HFFc6 (cell line): ENCODE measurements at places on chromosomes 4 and X. TPM values are rescaled to one million over a fixed set of nuclear protein-coding genes. Genes with fewer than 3 reads are reported as not detected.

Gene VGLL1
- not detected in 3 replicates for total RNA-seq

Gene TEX13C
- not detected in 3 replicates for total RNA-seq

Gene CT83
- not detected in 3 replicates for total RNA-seq

Gene GPM6B
- total RNA-seq, result not detected in 2 replicates

Gene STIM2
- 12.6 to 16.0 TPM (median 15.0 TPM) in 3 replicates for total RNA-seq

Gene CDKL2
- total RNA-seq, result 0.18 to 0.30 TPM (median 0.23 TPM) in 3 replicates

Gene LEF1
- 0.30 TPM in 1 of 3 replicates, not detected in the others for total RNA-seq

Gene F11
- not detected in 3 replicates for total RNA-seq

Gene N4BP2
- 0.91 and 2.0 TPM in 2 replicates for total RNA-seq

Gene OTUD6A
- not detected in 3 replicates for total RNA-seq

Gene CLNK
- total RNA-seq, result not detected in 3 replicates

Gene SSX3
- not detected in 3 replicates for total RNA-seq

Gene CXCL3
- 0.32 to 1.4 TPM (median 0.46 TPM) in 3 replicates for total RNA-seq

Gene PGRMC1
- 145 to 148 TPM (median 145 TPM) in 3 replicates for total RNA-seq

Gene MAGEA9
- not detected in 3 replicates for total RNA-seq

Gene TEC
- not detected in 3 replicates for total RNA-seq

Gene CLDN22
- total RNA-seq, result not detected in 3 replicates

Gene MAGEH1
- total RNA-seq, result 25.0 and 26.2 TPM in 2 replicates
